Hematopoietic multipotent progenitor cell treated with erythropoietin and hydrocortisone succinate and interleukin-3 and kit ligand, for 17 days (in vitro differentiated cells): ENCODE measurements at places on chromosomes 3 and 15.
A peak's percentile ranks its signal among the peaks of the same experiment; 100 is the strongest.

- DNase-seq: peak; percentile 73
Measured at GRCh38 chr3:45592830-45593707, 1.5 kb upstream of the LIMD1 start.

- no peak for DNase-seq
Measured at GRCh38 chr3:12456441-12456840, 27.8 kb upstream of the TSEN2 start.

DNA sequence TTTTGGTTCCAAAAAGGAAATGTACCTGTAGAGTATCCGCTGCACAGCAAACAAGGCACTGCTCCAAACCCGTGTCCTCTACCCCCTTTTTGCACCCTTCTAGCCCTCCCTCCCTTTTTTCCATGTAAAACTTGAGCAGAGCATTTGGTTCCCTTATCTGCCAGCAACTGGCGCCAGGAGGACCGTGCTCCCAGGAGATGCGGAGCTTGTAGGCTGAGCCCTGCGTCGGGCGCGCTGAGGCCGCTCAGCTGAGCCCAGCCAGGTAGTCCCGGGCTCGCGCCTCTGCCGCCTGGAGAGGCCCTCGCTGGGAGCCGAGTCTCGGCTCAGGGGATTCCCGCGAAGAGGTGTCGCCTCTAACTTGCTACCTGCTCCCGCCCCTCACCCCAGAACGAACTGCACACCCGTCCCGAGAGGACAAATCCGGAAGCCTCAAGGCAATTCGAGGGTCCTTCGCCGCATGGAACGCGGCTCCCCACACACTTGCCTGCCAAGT lies 575 bp downstream of the TRPM7 start:
- DNase-seq: peak; percentile 61

DNA sequence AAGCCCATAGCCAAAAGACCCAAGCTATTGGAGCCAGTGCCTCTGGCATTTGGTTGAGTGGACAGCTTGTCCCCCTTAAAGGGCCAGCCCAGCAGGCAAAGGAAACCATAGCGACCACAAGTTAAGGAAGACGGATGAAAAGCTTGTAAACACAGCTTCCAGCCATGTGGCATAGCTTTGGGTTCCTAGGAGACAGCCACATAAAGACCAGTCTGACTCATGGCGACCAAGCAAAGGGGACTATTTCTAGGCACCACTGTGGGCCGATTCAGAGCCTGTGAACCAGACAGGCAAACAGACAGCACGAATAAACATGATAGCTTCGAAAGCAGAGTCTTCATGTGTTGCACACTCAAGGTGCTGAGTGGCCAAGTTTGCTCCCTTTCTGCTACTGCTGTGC lies 30.5 kb upstream of the SRGAP3 start:
- DNase-seq: no peak

DNA sequence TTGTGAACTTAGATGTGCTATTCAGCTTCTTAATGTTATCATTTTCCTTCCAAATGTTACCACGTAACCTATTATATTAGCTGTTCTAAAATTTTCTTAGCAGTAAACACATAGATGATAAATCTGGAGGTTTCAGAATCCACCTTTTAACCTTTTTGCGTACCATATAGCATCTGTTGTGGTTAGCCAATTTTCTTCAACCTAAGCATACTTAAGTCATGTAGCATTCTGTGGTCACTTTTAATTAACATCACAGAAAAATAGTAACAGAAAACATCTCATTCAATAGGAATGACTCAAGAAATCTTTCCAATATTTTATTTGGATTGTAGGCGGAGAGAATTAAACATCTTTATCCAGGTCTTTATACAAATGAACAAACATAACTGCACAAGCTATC lies 1465.3 kb upstream of the GBE1 start:
- DNase-seq: no peak

DNA sequence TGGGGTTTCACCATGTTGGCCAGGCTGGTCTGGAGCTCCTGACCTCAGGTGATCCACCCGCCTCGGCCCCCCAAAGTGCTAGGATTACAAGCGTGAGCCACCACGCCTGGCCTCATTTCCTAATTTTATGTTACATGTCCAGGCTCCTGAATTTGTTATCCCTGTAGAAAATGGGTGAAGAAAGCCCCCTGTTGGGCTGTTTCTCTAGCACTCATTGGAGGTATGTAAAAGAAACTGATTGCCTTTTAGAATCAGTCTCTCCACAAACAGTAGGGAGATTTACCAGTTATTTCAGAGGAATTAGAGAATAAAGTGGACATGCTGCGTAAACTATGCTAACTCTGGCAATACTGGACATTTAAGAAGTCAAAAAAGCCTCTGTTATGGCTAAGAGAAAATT lies 364.1 kb upstream of the TBL1XR1 start:
- no peak for DNase-seq

DNA sequence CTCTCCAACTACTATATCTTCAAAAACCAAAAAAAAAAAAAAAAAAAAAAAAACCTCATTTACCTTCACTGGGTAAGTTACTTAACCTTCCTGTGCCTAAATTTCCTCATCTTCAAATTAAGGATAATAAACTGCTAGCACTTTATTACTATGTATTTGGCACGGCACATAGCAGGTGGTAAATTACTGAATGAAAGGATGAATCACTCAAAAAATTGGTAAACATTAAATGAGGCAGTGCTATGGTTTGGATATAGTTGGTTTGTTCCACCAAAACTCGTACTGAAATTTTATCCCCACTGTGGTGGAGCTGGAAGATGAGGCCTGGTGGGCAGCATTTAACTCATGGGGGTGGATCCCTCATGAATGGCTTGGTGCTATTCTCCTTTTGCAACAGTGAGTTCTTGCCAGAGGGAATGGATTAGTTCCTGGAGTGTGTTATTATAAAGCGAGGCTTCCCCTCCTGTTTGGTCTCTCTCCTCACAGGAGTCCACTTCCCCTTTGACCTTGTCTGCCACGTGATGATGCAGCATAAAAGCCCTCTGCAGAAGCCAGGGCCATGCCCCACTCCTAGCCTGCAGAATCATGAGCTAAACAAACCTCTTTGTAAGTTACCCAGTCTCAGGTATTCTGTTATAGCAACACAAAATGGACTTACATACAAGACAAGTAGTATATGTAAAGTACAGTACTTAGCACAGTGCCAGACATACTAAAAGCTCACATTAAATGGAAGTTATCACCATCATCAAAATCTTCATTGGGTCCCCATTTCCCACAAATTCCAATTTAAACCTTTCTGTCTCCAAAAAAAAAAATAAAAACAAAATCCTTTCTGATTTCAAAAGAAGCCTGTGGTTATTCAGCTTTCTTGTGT lies 20.6 kb downstream of the DCUN1D1 start:
- DNase-seq: peak; percentile 58

DNA sequence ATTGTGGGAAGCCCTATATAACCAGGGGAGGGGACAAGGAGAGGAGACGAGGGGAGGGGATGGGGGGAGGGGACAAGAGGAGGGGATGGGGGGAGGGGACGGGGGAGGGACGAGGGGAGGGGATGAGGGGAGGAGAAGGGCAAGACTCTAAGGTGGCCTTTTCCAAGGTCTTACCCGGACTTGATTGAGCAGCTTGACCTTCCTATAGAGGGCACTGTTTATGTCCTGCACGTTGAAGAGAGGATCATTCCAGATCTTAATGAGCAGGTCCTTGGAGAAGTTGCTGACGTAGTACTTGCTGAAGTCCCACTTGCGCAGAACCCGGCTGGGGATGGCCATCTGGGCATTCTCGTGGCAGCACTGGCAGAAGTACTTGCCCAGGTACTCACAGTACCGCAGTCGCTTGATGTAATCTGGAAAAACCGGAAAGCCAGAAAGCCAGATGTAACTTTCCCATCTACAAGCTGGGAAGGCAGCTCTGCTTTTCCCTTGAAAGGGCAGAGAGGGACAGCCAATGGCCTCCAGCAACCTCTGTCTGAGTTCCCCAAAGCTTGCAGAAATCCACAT lies 55.7 kb downstream of the RUBCN start:
- DNase-seq: no peak

- no peak for DNase-seq
Measured at GRCh38 chr3:163071713-163072112, 1575.1 kb downstream of the OTOL1 start.

DNA sequence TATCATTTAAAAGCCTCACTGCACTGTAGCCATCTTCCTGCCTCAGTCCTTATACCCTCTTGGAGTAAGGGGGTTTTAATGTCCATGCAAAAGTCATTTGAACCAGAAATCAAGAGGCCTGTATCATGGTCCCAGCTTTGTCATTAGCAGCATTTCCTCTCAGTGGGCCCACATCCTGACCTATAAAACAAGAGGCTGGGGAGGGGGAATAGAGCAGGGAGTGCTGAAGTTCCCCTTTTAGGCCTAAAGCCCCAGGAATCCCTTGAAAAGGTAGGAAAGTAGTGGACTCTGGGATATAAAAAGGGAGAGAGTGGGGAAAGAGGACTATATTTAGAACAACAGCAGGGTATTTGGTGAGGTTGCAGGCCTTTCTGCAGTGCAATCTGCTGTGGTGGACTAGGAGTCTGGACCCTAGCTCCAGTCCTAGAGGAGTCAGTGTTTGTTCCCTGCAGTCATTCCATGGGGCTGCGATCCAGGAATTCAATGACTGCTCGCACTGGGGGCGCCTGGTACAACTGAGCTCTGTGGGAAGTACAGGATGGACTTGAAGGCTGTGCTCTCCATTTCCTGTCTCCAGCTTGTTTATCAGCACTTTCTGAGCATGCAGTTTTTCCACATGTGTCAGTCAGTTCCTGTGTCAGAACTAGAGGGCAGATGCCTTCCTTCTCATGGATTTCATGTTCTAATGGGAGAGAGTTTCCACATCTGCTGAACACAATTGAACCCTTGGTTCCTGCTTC lies 46.8 kb downstream of the PDHB start:
- no peak for DNase-seq

- no peak for DNase-seq
Measured at GRCh38 chr3:19267040-19267439, 118.7 kb downstream of the KCNH8 start.

GRCh38 chr3:31227131-31227562 lies 305.6 kb upstream of the STT3B start:
- DNase-seq: no peak

- DNase-seq: no peak
Measured at GRCh38 chr3:81395739-81396513, 365.5 kb downstream of the GBE1 start.

DNA sequence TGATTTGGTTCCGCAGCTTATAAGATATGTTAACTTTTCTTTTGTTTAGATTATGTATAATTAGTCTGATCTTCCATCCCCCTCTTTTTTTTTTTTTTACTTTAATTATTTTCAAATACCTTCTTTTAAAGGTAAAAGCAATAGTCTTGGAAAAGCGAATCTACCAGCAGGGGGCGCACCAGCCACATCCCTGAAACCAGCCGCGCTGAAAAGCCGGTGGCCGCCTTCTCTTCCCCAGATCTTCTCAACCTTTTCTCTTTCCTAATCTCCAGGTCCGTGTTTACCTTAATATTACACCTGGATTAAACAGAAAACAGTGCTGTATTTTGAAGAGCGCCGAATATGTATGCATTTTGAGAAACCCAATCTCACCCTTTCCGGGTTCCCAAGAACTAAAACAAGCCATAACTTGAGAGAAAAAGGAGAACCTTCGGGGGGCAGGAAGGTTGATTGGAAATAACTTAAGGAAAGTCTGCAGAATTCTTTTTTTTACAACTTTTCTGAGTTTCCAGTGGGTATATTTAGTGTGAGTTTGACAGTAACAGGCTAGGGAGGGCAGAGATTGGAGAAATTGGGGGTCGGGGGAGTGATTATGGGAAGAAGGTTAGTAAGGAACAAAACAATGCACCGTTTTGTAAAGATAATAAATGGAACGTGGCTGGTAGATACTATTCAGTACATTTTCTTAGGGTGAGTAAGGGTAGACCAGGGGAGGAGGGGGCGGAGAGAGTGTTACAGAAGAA lies 2.0 kb upstream of the SOX2 start:
- peak; percentile 50 for DNase-seq

DNA sequence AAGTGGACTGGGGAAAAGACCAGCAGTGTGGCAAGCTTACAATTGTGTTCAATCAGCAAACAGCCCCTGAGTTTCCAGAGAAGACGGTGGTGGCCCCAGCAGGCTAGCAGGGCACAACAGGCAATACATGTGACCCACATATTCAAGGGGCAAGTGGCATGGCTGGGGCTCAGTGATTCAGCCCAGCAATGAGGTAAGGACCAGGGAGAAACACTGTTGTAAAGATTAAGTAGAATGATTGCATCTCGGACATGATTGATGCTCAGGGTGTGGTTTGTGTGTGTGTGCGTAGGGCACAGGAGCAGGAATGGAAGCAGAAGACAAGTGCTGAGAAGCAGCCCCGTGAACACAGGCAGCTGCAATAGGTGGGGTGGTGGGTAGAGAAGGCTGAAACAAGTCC lies 37.9 kb downstream of the KLHL6 start:
- DNase-seq: no peak

GRCh38 chr15:50880651-50881114 lies 27.8 kb upstream of the AP4E1 start:
- no peak for DNase-seq

GRCh38 chr3:111848778-111849177 lies 10.3 kb upstream of the PHLDB2 start:
- DNase-seq: no peak

DNA sequence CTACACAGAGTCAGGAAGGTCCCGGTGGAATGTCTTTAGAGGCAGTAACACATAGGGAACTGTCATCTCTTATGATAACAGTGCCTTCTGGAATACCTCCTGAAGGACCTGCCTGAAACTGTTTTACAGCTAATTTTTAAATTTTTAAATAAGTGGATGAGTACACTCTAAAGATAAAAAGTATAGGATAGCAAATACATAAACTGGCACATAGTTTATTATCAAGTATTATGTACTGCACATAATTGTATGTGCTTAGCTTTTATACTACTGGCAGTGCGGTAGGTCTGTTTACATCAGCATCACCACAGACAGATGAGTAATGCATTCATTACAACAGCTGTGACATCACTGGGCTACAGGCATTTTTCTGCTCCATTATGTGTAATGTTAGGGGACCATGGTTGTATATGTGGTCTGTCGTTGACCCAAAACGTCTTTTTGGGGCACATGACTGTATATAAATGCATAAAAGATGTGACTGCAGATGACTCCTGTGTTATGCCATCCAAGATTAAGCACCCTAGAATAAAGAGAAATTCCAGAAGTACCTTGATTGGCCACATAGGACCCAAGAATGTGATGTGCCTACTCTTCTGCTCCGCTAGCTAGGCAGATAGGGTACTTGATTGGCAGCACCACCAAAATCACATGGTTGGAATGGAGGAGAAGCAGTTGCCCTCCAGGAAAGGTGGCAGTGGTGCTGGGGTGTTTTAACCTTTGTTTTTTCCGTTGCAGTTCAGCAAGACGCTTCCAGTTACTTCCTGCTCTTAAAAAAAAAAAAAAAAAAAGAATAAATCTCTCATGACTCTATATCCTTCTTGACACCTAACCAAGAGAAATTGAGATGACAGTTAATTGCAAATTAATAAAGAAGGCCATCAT lies 3.3 kb downstream of the VPS8 start:
- DNase-seq: no peak

DNA sequence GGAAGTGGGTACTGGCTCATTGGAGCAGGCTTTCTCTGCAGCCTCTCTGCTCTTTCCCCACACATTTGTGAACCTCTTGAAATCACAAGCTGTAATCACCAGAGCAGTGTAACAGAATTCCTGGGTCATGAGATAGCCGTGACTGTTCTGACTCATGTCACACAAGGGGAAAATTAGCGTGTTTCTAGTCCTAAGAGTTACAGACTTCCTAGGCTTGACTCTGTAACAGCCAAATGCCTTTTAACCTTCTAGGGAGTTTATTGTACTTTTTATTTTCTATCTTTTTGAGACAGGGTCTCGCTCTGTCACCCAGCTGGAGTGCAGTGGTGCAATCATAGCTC lies 54.7 kb upstream of the TRAK1 start:
- no peak for DNase-seq
